Stimulated activated CD4-positive, alpha-beta T cell treated with anti-CD3 and anti-CD28 coated beads, TNF-alpha, amount 100 ng/mL, for 24 hours (primary cell): ENCODE measurements at places on chromosomes 2 and 18.

GRCh38 chr2:98822301-98823164, 91.6 kb upstream of the MGAT4A start:
- peak; percentile 12 for DNase-seq

DNA sequence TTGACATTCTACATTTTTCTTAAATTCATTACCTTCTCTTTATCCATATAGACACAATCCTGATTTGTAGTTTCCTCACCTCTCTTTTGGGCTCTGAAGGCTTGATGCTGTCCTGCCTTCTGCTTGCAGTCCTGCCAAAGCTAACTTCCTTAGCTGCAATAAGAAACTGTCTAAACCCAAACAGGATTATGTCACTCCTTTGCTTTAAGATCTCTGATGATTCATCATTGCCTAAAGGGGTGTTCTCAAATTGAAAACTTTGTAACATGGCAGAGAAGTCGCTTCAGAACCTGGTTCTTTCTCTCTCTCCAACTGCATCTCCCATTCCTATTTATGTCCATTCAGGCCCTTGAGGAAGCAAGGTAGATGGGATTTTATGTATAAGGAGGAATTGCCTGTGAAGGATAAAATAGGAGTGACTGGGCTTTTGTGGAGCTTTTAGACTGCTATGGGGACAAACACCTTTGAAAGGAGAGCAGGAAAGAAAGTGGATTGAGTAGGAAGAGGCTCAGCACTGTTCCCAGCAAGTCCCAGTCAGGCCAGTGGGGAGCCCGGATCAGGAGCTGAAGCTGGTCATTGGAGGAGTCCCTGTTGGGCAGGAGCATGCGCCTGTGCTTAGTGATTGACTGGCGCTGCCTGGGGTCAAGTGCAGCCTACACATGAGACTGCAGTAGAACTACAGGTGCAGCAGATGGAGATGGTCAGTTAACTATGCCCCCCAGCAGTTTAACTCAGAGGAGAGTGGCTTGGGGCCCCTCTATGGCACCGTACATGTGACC, 390.6 kb downstream of the CTNNA2 start:
- DNase-seq, result no peak

- no peak for DNase-seq
Observed at GRCh38 chr2:40173276-40173675, 278.6 kb downstream of the SLC8A1 start.

- DNase-seq, result no peak
Observed at GRCh38 chr2:18950361-18950851, 361.0 kb upstream of the NT5C1B start.

DNA sequence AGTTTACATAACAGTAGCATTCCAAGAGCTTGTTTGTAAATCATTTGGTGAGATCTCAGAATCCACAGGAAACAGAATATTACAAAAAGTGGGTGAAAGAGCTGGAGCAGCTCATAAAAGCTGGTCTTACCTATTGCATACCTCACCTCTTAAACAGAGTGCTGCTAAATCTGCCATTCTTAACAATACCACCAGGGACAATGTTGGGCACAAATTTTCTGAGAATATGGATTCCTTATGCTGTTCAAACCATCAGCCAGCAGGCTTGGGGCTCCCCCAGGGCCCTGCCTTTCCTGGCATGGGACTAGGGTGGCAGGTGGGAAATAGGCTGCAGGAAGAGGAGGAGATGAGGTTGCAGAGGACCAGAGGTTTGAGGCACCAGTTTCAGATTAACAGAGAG, 55.6 kb downstream of the TGFA start:
- no peak for DNase-seq

DNA sequence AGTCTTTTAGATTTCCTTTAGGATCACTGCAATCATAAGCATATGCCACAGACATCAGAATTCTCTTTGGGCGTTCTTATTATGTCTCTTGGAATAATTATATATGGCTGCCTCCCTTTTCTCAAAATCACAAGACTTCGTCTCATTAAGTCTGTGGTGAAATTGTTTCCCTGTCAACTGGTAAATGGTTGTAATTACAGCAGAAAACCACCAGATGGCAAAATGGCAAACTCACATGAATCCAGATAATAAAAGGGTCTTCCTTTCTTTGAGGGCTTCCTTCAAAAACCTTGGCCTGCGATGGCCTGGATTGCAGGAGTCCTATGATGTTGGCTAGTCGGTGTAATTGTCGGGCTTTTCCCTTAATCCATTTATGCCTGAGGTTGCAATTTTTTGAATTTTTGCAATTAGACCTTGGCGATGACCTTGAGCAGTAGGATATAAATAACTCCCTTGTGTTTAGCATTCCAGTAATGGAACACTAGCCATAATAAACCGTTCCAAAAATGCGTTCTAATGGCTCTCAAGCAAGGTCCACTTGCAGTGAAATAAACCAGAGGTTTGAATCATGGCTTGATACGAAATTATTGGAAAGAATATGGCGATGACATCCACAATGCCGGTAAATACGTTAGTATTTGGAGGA, 656.4 kb downstream of the MBD2 start:
- DNase-seq, result no peak

DNA sequence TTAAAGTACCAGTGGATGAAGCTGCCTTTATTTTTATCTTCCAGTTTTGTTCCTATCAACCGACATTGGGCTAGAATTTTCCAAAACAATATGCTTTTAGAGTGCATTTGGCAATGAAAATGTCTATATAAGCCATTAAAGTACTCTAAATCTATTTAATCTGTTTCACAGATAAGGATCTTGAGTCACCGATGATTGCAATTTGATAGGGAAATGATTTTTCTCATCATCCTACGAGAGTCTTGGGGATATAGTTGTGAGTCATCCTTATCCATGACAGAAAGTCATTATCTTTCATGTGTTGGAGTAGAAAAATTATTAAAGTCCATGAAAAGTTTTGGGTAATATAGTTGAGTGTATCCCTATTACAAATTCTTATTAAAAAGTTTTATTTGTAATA, 26.1 kb downstream of the SLC39A10 start:
- no peak for DNase-seq

DNA sequence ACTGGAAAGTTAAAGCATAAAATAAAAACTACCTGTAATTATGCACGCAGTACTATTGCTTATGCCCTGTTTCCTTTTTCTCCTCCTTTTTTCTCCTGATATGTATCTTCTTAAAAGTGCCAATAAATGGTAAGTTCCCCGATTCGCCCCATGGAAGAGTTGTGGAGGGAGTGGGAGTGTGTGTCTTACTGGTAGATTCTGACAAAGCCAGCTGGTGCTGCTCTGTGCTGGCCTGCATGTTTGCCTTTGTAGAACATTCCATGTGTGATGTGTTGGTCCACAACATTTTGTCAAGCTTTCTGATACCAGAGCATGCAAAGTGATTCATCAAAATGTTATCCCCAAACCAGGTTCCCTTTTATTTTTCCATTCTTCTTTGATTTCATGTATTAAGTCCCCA, 356.9 kb upstream of the RAB12 start:
- no peak for DNase-seq

GRCh38 chr2:205714058-205714776, 31.9 kb downstream of the NRP2 start:
- no peak for DNase-seq

- no peak for DNase-seq
Observed at GRCh38 chr18:49491534-49491856, 4.5 kb upstream of the C18orf32 start.

DNA sequence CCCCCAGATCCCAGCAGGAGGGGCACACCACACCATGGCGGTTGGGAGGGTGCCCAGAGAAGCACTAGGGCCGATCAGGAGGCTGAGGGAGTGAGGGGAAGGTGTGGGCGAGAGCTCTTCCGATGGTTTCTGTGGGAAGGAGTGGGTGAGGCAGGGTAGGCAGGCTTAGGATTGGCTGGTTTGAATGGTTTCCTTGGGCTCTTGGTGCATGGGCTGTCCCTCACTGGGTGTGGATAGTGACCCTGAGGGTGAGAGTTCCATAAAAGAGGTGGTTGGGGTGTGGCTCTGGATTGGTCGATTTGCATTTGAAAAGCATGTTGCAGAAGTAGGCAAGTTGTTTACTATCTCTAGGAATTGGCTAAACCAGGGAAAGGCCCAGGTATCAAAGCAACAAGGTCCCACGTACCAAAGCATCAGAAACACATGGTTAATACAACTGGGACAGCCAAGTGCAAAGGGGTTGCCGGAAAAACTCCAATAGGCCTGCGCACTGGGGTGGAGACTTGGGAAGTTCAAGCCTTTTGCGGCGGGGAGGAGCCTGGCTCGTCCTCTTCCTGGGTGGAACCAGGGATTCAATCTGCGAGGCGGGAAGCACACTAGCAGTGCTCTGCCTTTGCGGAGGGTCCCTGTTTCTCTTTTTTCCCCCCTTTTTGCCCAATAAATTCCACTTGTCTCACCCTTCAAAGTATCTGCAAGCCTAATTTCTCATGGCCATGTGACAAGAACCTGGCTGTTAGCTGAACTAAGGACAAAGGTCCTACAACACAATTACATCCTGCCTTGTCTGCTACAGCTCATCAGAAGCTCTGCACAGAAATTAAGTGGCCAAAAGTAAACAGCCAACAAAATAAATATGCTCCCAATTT, 43.2 kb downstream of the IL1R2 start:
- no peak for DNase-seq
